Renal pelvis (tissue), 12 donors: ENCODE measurements at places on chromosomes 4 and X. TPM values are rescaled to one million over a fixed set of nuclear protein-coding genes. Genes with fewer than 3 reads are reported as not detected.
A peak's percentile ranks its signal among the peaks of the same experiment; 100 is the strongest.

DNA sequence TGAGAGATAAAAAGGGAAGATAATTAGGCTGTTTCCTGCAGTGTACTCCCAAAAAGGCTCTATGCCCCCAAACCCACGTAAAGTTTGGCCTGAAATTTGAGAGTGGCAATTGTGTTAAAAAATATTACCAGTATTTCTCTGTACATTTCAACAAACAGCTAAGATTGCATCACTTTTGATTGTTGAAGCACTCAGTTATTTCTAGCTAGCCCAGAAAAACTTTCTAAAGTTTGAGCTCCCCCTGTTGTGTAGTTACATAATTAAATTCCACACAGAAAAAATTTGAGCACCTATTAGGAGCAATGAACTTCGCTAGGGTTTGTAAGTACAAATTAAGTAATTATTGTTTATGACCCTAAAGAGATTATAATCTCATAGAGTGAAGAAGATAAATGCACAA, 109.4 kb downstream of the DLG3 start:
- DNase-seq: peak; percentile 2

The BMP3 gene
- 14.8 TPM for polyA plus RNA-seq

- no peak for DNase-seq
These were observed 59.2 kb downstream of the PTPN13 start for GRCh38 chr4:86653237-86653865.

DNA sequence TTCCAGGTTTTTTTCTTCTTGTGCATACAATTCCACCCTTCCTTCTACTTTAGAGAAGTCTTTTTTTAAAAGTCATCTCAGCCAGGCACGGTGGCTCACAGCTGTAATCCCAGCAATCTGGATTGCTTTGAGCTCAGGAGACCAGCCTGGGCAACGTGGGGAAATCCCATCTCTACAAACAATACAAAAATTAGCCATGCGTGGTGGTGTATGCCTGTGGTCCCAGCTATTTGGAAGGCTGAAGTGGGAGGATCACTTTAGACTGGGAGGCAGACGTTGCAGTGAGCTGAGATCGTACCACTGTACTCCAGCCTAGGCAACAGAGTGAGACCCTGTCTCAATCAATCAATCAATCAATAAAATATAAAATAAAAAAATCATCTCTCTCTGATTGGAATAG, 14.8 kb downstream of the ELOVL6 start:
- no peak for DNase-seq

GRCh38 chrX:37488323-37488722, 83.1 kb upstream of the LANCL3 start:
- no peak for DNase-seq

The CNGA2 gene
- polyA plus RNA-seq: not detected

GRCh38 chr4:171602638-171603355, 210.4 kb upstream of the GALNTL6 start:
- DNase-seq: no peak

DNA sequence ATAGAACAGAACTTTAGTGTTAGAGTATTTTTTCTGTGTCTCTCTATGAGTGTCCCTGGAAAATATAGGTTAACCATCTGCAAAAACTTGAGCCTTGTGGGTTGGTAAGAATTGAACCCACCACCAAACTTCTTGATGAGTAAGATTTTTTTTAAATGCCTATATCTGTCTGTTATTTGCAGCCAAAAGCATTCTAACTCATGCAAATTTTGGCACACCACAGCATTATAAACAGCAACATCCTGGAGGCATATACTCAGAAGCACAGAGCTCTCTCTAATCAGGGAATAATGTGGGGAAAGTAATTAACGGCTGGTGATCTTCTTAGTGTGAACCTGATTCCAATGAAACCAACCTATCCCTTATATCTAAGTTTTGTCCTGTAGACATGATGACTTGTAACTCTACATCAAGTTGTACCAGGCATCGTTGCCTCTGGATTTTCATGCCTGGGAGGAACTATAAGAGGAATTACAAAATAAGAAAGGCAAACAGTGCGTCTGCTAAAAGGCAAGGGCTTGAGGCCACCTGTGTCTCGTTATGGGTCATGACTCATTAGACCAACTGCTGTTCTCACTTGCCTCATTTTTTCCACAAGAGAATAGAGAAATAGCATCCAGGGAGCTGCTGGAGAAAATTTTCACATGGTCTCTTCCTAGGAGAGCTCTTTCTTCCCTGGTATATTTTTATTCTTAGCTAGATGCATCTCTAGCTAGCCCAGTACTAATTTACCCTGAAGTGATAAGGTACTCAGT, 202.4 kb downstream of the CHIC2 start:
- DNase-seq: no peak

The FAM47C gene
- polyA plus RNA-seq: not detected

DNA sequence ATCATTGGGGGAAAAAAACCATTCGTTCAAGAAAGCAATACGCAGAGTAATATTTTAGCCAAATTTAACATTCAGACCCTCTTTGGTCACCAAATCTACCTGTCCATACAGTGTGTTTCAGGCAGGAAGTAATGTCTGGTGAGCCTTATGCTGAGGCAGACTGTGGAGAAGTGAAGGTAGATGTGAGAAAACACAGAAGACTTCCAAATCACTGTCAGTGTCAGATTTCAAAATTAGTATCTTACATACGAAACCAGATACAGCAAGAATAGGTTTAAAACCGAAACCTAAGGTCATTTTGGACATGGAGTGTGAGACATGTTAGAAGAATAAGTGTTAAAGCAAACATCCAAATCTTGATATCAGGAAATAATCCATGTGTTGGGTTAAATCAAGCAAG, 664.5 kb upstream of the HTR2C start:
- DNase-seq: no peak

- DNase-seq: no peak
These were observed 136.6 kb upstream of the OTUD4 start for GRCh38 chr4:145316897-145317574.

- no peak for DNase-seq
These were observed 27.2 kb downstream of the BST1 start for GRCh38 chr4:15729910-15730533.

The NHSL2 gene
- polyA plus RNA-seq: 10.1 TPM

The TCEAL6 gene
- not detected for polyA plus RNA-seq

GRCh38 chrX:80014141-80014940, at the start of gene TBX22:
TSS of gene TBX22 (plus strand) at chrX:80014753. CDS start at chrX:80022270, 7,517 bp downstream.
- DNase-seq: no peak

DNA sequence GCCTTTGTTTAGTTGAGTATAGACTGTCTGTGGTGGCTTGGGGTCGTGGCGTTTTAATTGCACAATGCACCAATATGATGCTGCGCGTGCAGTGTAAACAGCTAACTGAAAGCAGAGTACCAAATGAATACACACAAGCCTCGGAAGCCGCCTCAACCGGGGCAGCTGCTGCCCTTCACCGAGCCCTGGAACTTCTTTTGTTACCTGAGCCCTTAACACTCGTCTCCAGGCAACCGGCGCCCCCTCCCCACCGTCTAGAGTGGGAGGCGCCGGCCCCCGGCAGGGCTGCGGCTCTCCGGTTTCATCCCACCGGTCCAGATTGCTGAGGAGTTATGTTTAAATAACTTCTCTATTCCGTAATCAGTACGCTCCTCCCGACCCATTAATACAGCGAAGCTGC, 173.2 kb upstream of the TBL1X start:
- DNase-seq: peak; percentile 63

The PITX2 gene
- polyA plus RNA-seq: 4.5 TPM

GRCh38 chr4:125334926-125335325, 20.2 kb downstream of the FAT4 start:
- peak; percentile 71 for DNase-seq

DNA sequence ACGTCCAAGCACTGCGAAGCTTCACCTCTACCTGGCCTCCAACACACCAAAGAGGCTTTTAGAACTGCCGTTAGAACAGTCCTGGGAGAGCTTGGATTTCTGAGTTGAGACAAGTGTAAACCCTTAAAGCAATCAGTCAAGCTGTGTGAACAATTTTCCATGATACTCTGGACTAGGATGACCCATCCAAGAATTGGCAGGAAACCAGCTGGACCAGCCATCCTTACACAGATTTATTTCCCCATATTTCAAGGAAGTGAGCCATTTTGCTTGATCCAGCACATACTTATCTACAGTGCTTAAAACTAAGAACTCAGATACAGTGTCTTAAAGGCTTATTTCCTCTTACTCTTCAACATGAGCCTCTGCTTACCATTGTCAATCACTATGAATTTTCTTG, 340.7 kb upstream of the HS3ST1 start:
- peak; percentile 9 for DNase-seq

The TLL1 gene
- 1.7 TPM for polyA plus RNA-seq

DNA sequence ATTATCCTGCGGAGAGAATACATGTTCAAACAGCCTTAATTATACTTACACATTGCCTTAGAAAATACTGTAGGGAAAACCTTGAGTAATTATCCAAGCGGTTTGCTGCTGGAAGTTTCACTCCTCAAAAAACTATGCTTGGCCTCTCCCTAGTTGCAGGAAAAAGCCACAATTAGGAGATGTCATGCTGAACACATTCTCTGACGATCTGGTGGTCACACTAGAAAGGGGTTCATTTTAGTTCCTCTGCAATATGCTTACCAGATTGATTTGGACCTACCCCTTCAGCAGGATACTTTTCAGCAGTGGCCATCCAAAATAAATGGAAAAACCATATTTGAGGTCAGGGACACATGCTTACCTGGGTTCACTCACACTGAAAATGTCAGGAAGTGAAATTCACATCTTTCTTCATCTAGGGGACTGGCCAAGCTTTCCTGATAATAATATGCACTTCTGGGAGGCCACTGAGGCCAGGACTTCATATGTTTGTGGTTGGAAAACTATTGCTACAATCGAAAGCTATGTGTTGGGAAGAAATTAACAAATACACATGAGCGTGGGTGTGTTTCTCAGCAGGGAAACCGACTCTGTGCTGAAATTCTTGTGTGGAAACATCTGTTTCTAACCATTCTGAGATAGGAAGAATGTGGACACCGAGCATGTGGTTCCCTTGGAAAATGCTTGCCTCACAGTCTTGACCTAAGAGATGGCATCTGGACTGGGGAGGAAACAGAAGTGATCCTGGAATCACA, 68.8 kb downstream of the ATXN3L start:
- no peak for DNase-seq

GRCh38 chr4:183164963-183165362, 65.9 kb downstream of the WWC2 start:
- no peak for DNase-seq

The HERC5 gene
- polyA plus RNA-seq: 4.9 TPM
